Mammary epithelial cell (primary cell): ENCODE measurements at places on chromosomes 3 and 15. TPM values are rescaled to one million over a fixed set of nuclear protein-coding genes. Genes with fewer than 3 reads are reported as not detected.

DNA sequence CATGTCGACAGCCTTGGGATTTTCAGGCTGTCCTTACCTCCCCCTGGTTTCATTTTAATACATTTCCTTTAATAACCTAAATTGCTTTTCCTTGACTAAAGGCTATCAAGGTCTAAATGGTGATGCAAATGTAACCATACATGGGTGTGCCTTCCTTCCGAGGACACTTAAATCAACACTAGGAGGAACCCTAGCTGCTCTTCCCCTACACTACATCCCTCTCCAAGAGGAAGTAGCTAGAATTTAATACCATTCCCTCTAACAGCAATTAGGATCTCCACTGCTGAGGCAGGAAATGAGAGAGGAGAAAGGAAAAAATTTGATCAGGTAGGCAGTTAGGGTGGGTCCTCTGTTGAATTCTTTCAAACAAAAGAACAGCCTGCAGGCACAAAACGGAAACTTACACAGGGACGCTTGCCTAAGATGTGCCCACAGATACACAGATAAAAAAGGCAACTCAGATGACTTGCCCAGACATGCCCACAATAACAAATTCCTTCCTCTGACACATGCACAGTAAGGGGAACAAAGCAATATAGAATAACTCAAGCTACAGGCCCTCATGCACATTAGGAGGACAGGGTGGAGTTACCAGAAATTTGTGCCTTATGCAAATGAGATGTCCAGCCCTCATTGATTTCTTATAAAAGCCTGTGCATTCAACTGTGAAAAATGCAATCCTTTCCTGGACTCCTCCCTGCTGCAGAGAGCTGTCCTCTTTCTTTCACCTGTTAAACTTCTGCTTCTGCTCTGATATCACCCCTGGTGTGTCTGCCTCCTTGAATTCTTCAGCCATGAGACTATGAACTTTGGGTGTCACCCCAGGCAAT lies 1024.4 kb upstream of the CADM2 start:
- DNase-seq = peak; percentile 99

- DNase-seq = no peak
These were observed 123.9 kb downstream of the FEZF2 start for GRCh38 chr3:62249484-62249776.

- DNase-seq = no peak
These were observed 173.2 kb downstream of the ALCAM start for GRCh38 chr3:105539897-105540296.

DNA sequence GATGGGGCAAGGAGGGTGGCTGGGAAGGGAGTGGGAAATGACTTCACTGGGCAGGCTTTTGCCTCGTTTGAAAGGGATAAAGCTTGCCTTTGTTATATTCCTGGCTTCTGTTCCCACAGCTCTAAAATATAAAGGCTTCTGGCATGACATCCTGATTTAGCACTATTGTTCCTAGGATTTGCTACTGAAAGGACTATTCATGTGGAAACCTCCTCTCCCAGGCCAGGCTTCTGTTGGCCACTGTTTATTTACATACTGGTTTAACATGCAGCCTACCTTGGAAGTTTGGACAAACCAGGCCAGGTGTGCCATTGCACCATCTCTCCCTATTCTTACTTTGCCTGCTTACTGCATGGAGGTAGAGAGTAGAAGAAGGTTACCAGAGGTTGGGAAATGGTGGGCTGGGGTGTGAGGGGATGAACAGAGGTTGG lies 2.4 kb upstream of the LMCD1 start:
- DNase-seq = peak; percentile 75

Gene TMIE
- total RNA-seq = not detected
